A172 (cell line): ENCODE measurements at places on chromosomes 1 and 21.

- no peak for DNase-seq
Measured at GRCh38 chr1:153616917-153617311, 789 bp upstream of the S100A14 start.

- DNase-seq = peak; percentile 5
Measured at GRCh38 chr1:18580691-18581419, 49.8 kb upstream of the PAX7 start.

GRCh38 chr1:40534589-40534988 lies 3.2 kb downstream of the ZNF684 start:
- no peak for DNase-seq

- no peak for DNase-seq
Measured at GRCh38 chr1:90187323-90187585, 192.3 kb downstream of the ZNF326 start.

DNA sequence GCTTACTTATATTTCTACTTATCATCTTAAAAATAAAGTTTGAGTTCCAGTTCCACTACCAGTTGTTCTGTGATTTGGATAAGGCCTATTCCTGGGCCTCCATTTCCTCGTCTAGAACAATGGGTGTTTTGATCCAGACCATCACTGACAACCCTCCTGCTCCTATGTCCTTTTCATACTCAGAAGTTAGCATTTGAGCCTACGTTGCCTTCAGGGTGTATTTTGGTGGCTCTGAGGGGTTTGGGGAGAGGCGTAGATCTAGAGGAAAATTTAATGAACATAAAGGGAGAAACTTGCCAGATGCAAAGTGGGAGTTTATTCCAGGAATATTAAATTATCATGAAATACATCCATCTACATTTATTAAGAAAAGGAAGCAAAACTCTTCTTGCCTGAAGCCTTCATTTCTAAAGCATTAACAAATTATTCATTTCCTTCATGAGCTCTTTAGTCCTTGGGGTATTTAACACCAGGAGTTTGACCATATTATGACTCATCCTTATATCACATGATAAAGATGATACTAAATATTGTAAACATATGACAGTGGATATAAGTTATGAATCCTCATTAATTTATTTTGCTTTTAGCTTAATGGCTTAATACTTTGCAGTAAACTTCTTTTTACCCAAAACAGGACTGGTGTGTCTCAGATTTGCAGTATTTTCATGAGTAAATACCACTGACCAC lies 47.2 kb upstream of the SYT14 start:
- peak; percentile 31 for DNase-seq
